ENCODE measurements at places on chromosomes 16 and 17. TPM values are rescaled to one million over a fixed set of nuclear protein-coding genes. Genes with fewer than 3 reads are reported as not detected.

DNA sequence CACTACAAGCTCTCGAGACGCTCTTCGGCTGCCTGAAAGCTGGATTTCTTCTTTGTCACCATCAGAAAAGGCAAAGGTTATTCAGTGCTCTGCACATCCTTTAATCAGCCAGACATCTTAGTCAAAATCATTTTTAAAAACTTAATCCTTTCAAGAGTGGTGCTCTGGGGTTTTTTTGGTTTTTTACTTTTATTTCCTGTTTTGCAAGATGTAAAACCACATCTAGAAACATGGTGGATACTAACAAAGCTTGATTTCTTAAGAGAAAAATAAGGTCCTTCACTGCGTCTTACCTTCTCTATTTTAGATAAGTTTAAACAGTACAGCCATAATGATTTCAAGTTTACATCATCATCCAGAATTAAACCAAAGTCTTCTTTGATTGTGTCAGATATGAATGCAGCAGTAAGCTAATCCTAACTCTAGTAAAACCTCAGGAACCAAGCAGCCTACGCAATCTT, 6.3 kb downstream of the ANKRD11 start:
- H3K27me3 ChIP-seq: no peaks in the 10 kb centered on the region
- H3K4me1 ChIP-seq: peaks cover 72% of the 10 kb centered on the region
- peak; percentile 72 for DNase-seq
- H3K4me3 ChIP-seq: peak overlapping the region; percentile 78
- H3K27ac ChIP-seq: peak overlapping the region; percentile 90
- H3K36me3 ChIP-seq: peaks cover 33% of the 10 kb centered on the region

OVCA2 gene
- 36.5 TPM for total RNA-seq

- H3K4me1 ChIP-seq: no peaks in the 10 kb centered on the region
- peaks cover 6% of the 10 kb centered on the region for H3K27me3 ChIP-seq
- no peak overlapping the region for H3K27ac ChIP-seq
- no peak for DNase-seq
These were observed 29.3 kb upstream of the RBL2 start for GRCh38 chr16:53404959-53405358.

- H3K27ac ChIP-seq: no peak overlapping the region
- H3K4me3 ChIP-seq: no peak overlapping the region
- H3K27me3 ChIP-seq: no peaks in the 10 kb centered on the region
- no peak for DNase-seq
- H3K4me1 ChIP-seq: peaks cover 24% of the 10 kb centered on the region
- H3K36me3 ChIP-seq: peaks cover 4% of the 10 kb centered on the region
These were observed 59.4 kb downstream of the TEX2 start for GRCh38 chr17:64203630-64204029.

GRCh38 chr16:82451449-82451848, 175.3 kb upstream of the CDH13 start:
- H3K27me3 ChIP-seq: no peaks in the 10 kb centered on the region
- H3K36me3 ChIP-seq: no peaks in the 10 kb centered on the region
- no peak overlapping the region for H3K4me3 ChIP-seq
- no peaks in the 10 kb centered on the region for H3K4me1 ChIP-seq
- no peak overlapping the region for H3K27ac ChIP-seq

- H3K4me3 ChIP-seq: no peak overlapping the region
- no peaks in the 10 kb centered on the region for H3K4me1 ChIP-seq
- no peak overlapping the region for H3K27ac ChIP-seq
- no peaks in the 10 kb centered on the region for H3K36me3 ChIP-seq
These were observed 160.6 kb downstream of the TANC2 start for GRCh38 chr17:63126607-63127006.

GRCh38 chr17:18041776-18042175, 2.6 kb downstream of the GID4 start:
- peaks cover 18% of the 10 kb centered on the region for H3K36me3 ChIP-seq
- H3K27ac ChIP-seq: no peak overlapping the region
- H3K4me3 ChIP-seq: peak overlapping the region; percentile 93
- no peak for DNase-seq
- peaks cover 37% of the 10 kb centered on the region for H3K4me1 ChIP-seq

GRCh38 chr16:53817812-53818550, 114.0 kb downstream of the FTO start:
- no peak overlapping the region for H3K27ac ChIP-seq
- peaks cover 14% of the 10 kb centered on the region for H3K36me3 ChIP-seq
- DNase-seq: peak; percentile 6
- no peaks in the 10 kb centered on the region for H3K27me3 ChIP-seq
- H3K4me3 ChIP-seq: no peak overlapping the region

- no peaks in the 10 kb centered on the region for H3K36me3 ChIP-seq
- no peak for DNase-seq
- H3K27ac ChIP-seq: no peak overlapping the region
- H3K4me3 ChIP-seq: no peak overlapping the region
- peaks cover 21% of the 10 kb centered on the region for H3K27me3 ChIP-seq
These were observed 29.4 kb upstream of the PRKCA start for GRCh38 chr17:66272811-66273585.

NT5C3B gene
- total RNA-seq: 47.3 TPM

ACSF2 gene
- 16.5 TPM for total RNA-seq

DNA sequence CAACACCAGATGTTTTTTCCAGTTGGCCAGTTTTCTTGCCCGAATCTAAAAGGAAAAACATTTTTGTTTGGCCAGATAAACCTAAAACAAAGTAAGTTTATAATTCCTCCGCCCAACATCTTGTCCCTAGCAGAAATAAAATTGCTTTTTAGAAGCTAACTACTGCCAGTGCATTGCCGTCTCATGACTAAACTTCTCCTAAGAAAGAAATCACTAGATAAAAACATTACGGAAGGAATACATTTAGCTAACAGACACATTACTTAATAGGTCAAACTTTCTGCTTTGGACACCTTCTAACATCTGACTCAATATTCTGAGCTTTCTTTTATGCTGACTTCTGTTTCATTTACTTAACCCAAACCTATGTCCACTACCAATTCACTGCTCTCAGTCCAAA, 36.2 kb downstream of the FBXL20 start:
- no peak for DNase-seq
- no peaks in the 10 kb centered on the region for H3K36me3 ChIP-seq
- H3K27me3 ChIP-seq: no peaks in the 10 kb centered on the region
- no peak overlapping the region for H3K27ac ChIP-seq
- H3K4me1 ChIP-seq: no peaks in the 10 kb centered on the region
- H3K4me3 ChIP-seq: no peak overlapping the region

TBC1D3H gene
- not detected for total RNA-seq

DNA sequence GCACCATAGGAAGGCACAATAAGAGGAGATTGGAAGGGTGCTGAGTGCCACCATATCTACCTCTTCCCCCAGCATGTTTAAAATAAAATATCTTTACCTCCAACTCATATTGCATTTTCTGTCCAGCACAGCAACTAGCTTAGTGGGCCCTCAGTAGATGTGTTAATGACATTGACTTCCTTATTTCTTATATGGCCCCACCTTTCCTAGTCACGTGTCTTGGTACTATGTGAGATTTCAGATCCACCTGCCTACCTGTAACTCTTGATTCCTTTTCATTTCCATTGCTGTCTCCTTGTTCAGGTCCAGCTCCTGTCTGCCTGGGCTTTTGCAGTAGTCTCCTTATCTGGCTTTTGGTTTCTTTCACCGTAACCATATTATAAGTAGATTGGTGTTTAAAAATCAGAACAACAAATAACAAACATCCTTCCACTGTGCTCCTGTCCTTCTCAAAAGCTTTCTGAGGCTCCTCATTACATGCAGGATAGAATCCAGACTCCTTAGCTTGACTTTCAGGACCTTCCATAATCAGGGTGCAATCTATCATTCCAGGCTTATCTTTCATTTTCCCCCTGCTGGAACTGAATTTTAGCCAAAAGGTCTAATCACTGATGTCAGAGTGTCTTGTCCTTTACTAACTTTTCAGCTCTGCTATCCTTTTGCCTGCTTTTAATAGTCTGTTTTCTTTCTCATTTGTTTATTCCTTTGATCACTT, 71.3 kb downstream of the FTO start:
- H3K27me3 ChIP-seq: no peaks in the 10 kb centered on the region
- DNase-seq: no peak
- H3K4me3 ChIP-seq: no peak overlapping the region
- peaks cover 11% of the 10 kb centered on the region for H3K4me1 ChIP-seq
- H3K27ac ChIP-seq: no peak overlapping the region

GRCh38 chr16:58584831-58585505, 44.7 kb downstream of the CNOT1 start:
- H3K36me3 ChIP-seq: peaks cover 61% of the 10 kb centered on the region
- no peak overlapping the region for H3K27ac ChIP-seq
- peaks cover 5% of the 10 kb centered on the region for H3K4me1 ChIP-seq

DNA sequence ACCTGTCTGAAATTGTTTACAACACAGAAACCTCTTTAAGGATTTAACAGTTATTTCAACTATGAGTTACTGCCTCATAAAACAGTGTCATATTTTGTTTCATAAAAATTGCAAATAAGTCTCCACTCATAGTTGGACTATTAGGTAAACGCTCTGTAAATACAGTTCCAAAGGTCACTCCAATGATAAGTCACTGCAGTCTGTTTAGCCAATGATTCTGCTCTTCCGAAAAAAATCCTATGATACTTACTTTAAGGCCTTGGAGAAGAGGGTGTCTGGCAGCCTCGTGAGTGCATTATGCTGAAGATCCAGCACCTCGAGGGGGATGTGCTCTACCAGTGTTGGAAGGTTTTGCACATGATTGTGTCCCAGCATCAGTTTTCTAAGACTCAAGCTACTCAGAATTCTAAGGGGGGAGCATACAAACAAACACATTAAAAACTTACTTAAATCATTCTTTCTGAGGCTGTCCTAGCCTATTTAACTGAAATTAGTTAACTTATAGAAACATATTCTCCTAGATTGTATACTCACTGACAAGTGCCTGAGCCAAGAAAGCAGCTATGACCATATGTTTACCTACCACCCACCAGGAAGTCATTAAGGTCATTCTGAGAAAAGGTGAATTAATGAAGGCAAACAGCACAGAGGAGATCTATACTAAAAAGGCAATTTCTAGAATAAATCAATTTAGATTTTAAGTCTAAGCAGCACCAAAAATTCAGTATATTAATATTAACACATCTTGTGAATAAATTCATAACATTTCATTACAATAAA, 41.1 kb downstream of the MARVELD3 start:
- H3K4me1 ChIP-seq: no peaks in the 10 kb centered on the region
- H3K4me3 ChIP-seq: no peak overlapping the region
- H3K27me3 ChIP-seq: no peaks in the 10 kb centered on the region
